ENCODE measurements at places on chromosomes 5 and 9.

GRCh38 chr9:75974016-75974766, 83.7 kb downstream of the PCSK5 start:
- no peak for DNase-seq

DNA sequence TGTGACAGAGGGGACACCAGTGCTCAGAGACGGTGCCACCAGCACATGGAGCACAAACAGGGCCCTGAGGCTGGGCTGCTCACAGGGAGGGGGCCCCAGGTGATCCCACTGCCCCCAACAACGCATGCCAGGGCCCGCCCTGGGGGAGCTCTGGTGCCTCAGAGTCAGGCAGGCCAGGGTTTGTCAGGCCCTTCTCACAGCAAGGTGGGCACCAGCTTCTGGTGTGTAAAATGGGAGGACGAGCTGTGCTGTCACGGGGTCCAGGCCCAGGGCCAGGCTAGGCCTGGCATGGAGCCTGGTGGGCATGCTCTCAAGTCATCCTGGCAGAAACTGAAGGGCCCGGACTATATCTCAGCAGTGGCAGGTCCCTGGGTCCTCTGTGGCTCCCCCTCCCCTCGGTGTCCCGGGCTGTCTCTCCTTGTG, 34.5 kb downstream of the PRRT1B start:
- DNase-seq = no peak

DNA sequence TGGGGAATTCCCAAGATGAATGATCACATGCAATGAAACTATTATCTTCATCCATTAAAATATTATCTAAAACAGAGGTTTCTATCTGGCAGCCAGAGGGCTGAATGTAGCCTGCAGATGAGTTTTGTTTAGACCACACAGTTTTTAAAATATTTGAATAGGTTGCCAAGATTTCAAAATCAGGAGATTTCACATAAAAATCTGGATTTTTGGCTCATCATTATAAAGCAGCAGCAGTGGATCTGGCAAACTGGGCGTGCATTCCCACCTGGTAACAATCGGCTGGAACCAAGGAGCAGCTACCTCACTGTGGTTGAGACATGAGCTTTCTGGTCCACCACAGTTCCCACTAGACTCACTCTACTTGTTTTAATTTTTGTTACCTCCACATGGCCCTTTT, 155.1 kb downstream of the BNC2 start:
- no peak for DNase-seq

DNA sequence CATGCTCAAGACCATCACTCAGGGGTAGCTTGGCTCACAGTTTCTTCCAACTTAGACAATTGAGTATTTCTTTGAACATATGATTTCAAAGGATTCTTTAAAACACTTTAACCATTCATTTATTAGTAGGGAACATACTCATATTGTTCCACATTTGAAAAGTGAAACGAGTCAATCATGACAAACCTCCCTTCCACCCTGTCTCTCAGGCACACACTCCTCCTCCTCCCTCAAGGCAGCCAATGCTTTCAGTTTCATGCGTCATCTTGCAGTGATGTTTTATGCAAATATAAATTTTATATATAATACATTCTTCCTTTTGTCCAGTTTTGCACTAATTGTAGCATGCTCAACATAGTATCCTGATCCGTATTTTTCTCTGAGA, 126.0 kb upstream of the BOD1 start:
- DNase-seq = no peak

- DNase-seq = no peak
These were observed 1.3 kb upstream of the FAM193B start for GRCh38 chr5:177555665-177556064.

DNA sequence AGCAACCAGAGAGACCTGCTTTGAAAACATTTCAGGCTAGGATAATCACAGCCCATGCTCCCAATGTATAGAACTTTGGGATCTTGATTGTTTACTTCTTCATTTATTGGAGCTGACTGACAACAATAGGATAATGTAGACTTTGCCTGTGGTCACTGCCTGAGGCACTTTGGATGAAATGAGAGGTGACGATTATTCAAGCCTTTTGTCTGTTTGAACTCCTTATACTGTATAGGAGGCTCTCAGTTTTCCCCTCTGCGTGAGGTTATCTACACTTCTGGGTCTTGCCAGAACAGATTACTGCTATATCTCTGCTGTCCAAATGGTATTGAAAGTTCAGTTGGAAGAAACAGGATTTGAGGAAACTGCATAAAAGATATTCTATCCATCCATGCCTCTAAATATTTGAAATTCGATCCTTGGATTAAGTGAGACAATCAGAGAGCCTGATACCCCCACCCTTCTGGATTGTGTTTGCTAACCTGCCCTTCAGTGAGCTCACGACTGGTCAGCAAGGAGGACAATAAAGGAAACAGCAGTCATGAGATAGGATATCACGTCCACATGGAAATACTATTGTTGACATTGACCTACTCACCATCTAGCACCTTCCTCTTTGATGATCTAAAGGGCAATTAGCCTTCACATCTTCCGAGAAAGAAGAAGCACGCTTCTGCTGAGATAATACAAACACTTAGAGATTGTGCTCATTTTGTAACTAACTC, 98.1 kb downstream of the DOCK8 start:
- DNase-seq = no peak

GRCh38 chr5:19771174-19771835, 216.7 kb downstream of the CDH18 start:
- peak; percentile 33 for DNase-seq

- DNase-seq = no peak
These were observed 144.8 kb upstream of the ADCY2 start for GRCh38 chr5:7251132-7251531.

GRCh38 chr9:38343037-38343436, 49.5 kb upstream of the ALDH1B1 start:
- DNase-seq = no peak

DNA sequence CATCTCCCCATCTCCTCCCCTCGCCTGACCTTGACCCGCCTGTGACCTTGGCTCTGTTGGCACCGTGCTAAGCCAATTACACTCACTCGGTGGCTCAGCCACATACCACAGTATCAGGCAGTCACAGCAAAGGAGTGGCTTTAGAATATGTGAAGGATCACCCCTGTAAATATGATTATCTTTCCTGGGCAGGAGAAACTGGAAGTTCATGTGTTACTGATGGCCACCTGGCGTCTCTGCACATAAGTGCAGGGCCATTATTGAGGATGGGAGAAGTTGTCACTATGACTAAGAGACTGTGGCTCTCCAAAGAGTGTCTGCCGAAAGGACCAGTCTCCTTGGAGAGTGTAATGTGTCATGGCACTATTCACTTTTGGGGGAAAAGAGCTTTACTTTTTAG, 116.9 kb upstream of the S1PR3 start:
- DNase-seq = no peak

GRCh38 chr9:88236511-88237478, 98.5 kb upstream of the SPATA31C2 start:
- no peak for DNase-seq

- peak; percentile 62 for DNase-seq
These were observed 337.6 kb downstream of the BNC2 start for GRCh38 chr9:16532681-16533450.

GRCh38 chr9:135693265-135693664, 6.0 kb downstream of the SOHLH1 start:
- DNase-seq = no peak

- DNase-seq = no peak
These were observed 35.1 kb upstream of the CLK4 start for GRCh38 chr5:178661836-178662540.

- DNase-seq = peak; percentile 48
These were observed 272.7 kb upstream of the PANK3 start for GRCh38 chr5:168851902-168852321.

GRCh38 chr5:57539281-57539701, 56.7 kb upstream of the ACTBL2 start:
- DNase-seq = no peak

GRCh38 chr9:75953218-75953617, 62.7 kb downstream of the PCSK5 start:
- DNase-seq = no peak

DNA sequence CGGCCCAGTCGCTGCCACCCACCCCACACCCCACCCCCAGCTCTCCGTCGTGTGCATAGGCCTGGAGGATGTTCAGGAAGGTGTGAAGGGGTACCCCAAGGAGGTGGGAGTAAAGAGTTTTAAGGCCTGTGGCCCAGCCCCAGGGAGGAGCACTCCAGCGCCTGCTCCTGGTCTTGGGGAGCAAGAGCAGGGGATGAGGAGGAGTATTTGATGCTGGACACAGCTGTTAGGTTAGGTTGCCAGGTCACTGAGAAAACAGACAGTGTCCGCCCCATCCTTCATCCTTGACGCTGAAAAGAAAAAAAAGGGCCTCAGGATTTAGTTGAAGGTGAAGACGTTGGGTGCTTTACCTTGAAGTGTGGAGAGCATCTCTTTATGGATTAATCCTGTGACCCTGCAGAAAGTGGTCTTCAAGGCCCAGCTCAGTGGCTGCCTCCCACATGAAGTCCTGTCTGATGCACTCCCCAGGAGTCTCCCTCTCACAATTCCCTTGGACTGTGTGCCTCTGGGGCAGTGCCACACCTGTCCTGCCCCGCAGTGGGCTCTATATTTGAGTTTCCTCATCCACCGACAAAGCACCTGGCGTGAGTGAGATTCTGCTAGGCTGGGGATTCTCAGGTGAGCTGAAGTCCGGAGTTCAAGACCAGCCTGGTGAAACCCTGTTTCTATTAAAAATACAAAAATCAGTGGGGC, 101.8 kb downstream of the SPRY4 start:
- no peak for DNase-seq

DNA sequence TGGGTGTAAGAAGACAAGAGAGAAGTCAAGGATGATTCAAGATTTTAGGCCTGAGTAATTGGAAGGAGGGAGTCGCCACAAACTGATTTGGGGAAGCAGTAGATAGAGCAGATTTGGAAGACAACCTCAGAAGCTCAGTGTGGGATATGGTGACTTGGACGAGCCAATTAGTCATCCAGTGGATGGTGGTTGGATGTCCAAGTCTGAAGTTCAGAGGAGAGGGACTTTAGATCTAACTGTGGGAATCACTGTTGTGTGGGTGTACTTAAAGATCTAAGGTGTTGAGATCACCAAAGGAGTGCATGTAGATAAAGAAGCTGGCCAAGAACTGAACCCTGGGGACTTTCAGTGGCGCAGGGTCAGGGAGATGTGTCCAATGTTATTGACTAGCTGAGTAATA, 2.2 kb downstream of the IDNK start:
- DNase-seq = no peak
